Cardiac muscle cell (in vitro differentiated cells and primary cell): ENCODE measurements at places on chromosomes 1 and 21. TPM values are rescaled to one million over a fixed set of nuclear protein-coding genes. Genes with fewer than 3 reads are reported as not detected.

The FCGR2B gene
- not detected in 2 replicates for polyA plus RNA-seq

- no peak overlapping the region for H3K4me3 ChIP-seq
- H3K4me1 ChIP-seq: no peaks in the 10 kb centered on the region
- H3K27me3 ChIP-seq: no peaks in the 10 kb centered on the region
- no peaks in the 10 kb centered on the region for H3K36me3 ChIP-seq
- H3K27ac ChIP-seq: no peak overlapping the region
- DNase-seq: no peak
Measured at GRCh38 chr1:91138959-91139358, 117.1 kb upstream of the ZNF644 start.

- no peaks in the 10 kb centered on the region for H3K36me3 ChIP-seq
- peaks cover 1% of the 10 kb centered on the region for H3K4me1 ChIP-seq
- DNase-seq: no peak
- no peak overlapping the region for H3K27ac ChIP-seq
- no peaks in the 10 kb centered on the region for H3K27me3 ChIP-seq
Measured at GRCh38 chr1:155889566-155889965, 21.6 kb downstream of the RIT1 start.

GRCh38 chr1:113665071-113665470, 94.2 kb downstream of the PHTF1 start:
- H3K4me1 ChIP-seq: no peaks in the 10 kb centered on the region
- no peak overlapping the region for H3K4me3 ChIP-seq
- H3K36me3 ChIP-seq: no peaks in the 10 kb centered on the region
- no peak for DNase-seq
- no peaks in the 10 kb centered on the region for H3K27me3 ChIP-seq
